ENCODE measurements at places on chromosomes 12 and 14. TPM values are rescaled to one million over a fixed set of nuclear protein-coding genes. Genes with fewer than 3 reads are reported as not detected.

The KRT8 gene
- total RNA-seq = 837 TPM

The IRAK4 gene
- total RNA-seq = 7.1 TPM

The IKBIP gene
- 55.5 TPM for total RNA-seq

The BCL11B gene
- not detected for total RNA-seq

The PTPRB gene
- not detected for total RNA-seq

The ADGRD1 gene
- total RNA-seq = 0.46 TPM

The TDP1 gene
- 31.2 TPM for total RNA-seq

- peak; percentile 92 for DNase-seq
Observed at GRCh38 chr14:76968621-76969063, 59.9 kb downstream of the IRF2BPL start.

DNA sequence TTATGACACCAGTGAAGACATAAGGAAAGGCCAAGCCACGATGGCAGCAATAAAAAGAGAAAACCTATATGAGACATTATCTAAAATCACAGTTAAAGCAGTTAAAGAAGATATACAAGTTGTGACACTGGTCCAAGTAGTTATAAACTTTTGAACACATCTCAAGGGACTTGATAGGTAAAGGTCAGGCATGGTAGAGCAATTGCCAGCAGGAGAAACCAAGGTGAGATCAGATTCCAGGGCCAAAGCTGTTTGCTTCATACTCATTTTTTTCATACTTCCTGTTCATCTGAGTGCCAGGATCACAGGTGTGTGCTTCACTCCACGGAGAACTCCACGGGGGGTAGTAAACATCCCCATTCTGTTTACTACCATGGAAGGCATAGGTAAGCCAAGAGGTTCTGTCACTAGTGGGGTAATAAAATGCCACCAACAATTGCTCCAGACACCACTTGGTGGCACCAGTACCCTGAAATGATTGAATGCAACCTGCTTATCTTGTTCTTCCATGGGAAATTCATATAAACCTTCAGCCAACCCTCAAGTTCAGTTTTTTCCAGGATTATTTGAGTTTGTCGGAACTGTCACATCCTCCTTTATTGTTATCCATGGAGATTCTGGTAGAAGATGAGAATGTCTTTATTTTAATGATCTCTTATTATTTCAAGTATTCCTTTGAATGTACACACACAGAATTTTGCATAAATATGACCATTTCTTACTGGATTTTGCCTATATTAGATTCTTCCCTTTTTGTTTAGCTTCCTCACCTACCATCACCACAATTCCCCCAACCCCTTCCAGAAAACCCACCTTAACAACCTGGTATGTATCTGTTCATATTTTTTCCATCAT, 59.2 kb upstream of the TSPAN8 start:
- peak; percentile 28 for DNase-seq

GRCh38 chr14:35927727-35928126, 101.6 kb downstream of the BRMS1L start:
- no peak for DNase-seq

- DNase-seq = peak; percentile 1
Observed at GRCh38 chr12:92469837-92470236, 233.0 kb upstream of the PLEKHG7 start.

DNA sequence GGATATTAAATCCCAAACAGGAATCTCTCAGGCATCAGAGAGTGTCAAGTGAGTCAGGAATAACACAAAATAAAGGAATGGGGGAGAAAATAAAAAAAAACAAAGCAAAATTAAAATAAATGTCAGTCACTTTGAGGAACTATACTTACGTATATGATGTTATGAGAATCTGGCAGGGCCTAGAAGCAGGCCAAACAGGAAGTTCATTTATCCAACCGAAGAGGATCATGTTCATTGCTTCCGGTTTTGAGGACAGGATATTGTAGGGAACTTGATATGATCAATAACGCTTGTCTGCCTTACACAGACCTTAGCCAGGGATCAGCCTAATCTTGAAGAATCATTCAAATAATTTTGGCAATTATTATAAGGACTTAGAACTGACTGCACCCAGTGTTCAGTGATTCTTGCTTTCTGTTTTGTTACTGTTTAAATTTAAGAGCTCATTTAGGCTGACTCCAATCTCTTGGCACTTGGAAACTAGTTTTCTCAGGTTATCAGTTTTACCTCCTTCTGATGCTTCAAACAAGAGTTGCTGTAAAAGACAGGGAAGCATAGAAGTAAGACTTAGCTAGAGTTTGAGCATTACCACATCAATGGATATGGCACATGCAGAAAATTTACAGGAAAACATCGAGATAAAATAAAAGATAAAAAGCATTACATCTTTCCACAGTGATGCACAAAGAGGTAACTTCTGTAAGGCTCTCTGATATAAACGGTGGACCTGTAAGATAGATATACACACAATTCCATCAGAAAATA, 53.4 kb downstream of the ZFC3H1 start:
- DNase-seq = no peak

- DNase-seq = no peak
Observed at GRCh38 chr12:42288544-42288943, 37.4 kb downstream of the ZCRB1 start.

- no peak for DNase-seq
Observed at GRCh38 chr14:86613126-86613525, 1083.2 kb downstream of the FLRT2 start.

- no peak for DNase-seq
Observed at GRCh38 chr12:95418142-95418541, 55.8 kb upstream of the METAP2 start.

GRCh38 chr14:21408147-21408546, 24.3 kb upstream of the SUPT16H start:
- DNase-seq = no peak

DNA sequence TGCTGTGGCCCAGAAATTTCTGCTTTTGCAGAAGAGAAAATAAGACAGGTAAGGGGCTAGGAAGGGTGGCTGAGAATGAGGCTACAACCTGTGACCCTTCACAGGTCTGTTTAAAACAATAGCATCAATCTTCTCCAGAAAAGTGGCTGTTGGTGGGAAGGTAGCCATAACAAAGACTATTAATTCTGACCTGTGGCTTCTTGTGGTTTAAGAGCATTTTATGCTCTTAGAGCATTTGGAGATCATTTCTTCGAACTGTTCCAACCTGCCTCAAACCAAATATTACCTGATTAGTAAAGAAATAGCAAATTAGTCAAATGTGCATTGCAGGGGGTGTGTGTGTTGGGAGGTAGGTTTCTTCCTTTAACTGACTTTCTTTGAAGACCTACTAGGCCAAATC, 15.2 kb upstream of the TCP11L2 start:
- DNase-seq = no peak

DNA sequence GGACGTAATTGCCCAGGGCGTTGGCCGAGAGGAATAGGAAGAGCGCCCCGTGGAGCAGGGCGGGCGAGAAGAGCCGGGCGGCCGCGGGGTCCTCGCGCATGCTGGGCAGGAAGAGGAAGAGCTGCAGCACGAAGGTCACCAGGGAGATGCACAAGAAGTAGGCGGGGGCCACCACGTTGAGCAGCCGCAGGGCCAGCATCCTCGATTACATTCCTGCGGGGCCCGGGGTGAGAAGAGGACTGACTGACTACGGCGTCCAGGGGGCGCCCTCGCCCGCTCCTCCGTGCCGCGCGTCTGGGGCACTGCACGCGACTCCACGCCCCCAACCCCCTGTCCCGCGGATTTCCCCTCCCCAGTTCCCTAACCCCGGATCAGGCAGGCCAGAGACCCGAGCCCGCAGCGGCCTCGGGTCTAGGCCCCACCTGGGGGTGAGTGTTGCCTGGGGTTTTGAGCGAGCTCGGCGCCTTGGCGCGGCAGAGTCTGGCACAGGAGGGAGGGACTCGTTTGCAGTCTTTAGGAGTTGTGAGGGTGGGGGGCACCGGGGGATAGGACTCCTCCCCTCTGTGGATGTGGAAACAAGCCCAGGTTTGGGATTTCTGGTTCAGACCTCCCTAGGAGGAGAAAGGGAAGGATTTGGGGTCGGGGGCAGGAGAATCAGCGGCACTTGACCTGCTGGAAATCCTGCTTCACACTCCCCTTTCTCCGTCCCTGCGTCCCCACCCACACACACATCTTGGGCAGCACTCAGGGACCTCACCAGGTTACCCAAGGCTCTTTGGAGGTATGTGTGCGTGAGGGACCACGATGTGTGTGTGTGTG, 1.8 kb downstream of the ZDHHC22 start:
- peak; percentile 29 for DNase-seq

DNA sequence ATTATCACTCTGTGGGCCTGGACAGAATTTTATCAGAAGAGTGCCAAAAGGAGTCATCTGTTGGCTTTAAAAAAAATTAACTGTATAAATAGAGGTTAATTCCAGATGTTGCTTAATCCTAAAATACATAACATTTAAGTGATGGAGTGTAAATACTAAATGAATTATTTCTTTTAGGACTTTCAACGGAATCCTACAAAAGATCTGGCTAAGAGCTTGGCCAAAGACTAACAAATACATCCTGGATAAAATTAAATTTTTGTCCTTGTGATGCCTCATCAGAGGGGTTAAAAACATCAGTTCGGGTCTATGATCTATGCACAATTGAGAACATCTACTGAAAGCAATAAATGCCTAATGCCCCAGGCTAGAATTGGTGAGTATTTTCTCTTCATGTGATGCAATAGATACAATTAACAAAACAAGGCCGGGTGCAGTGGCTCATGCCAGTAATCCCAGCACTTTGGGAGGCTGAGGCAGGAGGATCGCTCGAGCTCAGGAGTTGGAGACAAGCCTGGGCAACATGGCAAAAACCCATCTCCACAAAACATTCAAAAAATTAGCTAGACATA, 49.8 kb upstream of the RAP1B start:
- no peak for DNase-seq

DNA sequence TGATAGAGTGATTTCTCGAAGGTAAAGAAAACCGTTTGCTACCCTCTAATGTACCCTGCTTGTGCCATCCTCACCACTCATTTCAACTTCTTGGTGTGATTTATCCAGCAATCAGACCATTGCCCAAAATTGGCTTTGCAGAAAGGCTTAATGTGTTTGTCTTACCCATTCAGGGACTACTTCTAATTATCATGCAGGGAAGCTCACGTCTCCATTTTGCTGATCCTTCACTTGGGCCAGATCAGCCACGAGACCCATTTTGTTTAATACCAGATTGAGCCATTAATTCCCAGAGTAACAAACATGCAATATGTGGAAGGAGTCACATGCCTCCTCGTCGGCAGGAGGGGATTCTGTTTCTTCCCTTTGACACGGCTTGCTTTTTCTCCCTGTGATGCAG, 51.1 kb upstream of the CRY1 start:
- DNase-seq = no peak

DNA sequence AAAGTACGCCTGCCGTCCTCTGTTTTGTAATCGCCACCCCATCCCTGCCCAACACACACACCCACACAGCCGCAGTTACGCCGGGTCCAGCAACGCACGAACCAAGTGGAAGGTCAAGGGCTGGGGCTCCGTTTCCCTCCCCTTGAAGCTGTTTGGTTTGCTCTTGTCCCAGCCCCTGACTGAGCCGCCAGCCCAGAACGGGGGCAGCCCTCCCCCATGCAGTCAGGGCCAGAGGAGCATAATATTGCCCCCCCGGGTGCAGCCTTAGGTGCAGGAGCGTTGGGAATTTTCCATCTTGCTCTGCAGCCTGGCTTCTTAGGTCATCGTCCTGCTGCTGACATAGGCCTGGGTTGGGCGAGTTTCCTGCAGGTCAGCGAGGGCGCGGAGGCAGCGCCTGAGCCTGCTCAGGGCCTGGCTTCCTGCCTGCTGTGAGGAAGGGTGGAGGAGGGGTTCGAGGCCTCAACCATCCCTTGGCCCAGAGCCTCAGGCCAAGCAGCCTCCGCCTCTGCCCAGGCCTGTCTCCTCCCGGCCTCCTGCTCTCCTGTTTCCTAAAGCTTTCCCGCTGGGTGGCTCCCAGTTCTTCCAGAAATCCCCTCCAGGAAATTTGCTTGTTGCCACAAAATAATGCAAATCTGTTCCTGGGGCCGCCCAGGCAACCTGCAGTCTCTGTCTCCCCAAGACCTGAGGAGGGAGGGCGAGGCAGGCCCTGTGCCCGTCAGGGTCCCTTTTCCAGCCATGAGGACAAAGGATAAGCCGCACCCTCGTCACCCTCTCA, 44.5 kb downstream of the PSMA6 start:
- DNase-seq = peak; percentile 99

DNA sequence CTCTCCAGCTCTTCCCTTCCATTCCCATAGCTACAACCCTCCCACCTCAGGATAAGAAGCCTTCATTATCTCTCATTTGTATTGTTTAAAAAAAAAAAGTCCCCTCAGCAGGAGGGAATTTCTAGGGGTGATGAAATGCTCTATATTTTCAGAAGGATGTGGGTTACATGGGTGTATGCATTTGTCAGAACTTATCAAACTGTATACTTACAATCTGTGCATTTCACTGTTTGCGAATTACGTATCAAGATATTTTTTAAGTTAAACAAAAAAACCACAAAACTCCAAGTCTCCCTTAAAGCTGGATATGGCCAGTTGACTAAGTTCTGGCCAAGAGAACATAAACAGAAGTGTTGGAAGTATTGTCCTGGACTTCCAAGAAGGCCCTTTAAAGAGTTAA, 2.0 kb upstream of the FKBP11 start:
- no peak for DNase-seq

GRCh38 chr14:99875421-99875820, 82.2 kb downstream of the EML1 start:
- DNase-seq = no peak

DNA sequence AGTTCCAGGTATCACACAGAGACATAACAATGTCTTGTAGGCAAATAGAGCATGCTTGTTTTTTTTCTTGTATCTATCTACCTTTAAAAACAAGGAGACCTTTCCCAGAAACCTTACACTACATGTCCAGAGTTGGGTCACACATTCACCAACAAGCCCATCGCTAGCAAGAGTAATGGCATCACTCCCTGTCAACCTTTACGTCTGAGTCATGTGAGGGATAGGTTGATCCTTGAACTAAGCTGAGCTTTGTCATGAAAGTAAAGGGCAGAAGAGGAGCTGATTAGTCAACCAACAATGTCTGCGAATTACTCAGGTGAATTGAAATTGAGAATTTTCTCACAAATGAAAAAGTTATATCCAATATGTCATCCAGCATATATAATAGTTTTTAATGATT, 219.4 kb downstream of the CNTN1 start:
- no peak for DNase-seq

DNA sequence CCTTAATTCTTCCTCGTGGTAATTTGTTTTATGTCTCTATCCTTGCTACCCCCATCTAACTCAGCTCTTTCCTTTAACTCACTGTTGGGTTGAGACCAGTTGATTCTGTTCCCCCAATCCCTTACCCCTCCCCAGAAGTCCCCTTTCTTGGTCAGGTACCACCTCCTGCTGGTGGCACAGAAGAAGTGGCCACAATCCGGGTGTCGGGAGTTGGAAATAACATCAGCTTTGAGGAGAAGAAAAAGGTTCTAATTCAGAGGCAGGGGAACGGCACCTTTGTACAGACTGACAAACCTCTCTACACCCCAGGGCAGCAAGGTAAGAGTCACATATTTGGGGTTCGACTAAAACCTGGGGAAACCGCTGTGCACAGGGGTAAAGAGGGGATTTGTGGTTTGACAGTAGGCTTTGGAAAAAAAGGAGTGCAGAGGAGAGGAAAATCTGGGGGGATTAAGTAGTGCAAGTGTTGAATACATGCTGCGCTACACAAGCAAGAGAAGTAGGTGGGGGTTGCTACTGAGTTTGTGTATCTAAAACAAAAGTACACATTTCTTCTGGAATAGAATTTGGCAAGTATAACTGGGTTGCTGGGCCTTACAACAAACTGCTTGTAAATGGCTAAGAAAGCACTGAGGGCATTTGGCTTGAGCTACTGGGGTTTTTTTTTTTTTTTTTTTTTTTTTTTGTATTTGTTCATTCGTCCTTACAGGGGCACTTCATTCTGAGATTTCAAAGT, 1.3 kb downstream of the A2ML1 start:
- DNase-seq = no peak

GRCh38 chr12:94326234-94326633, 133.4 kb downstream of the CEP83 start:
- no peak for DNase-seq
